ENCODE measurements at places on chromosomes 2 and 18.

- no peak for DNase-seq
These were observed 34.1 kb downstream of the SLC66A2 start for GRCh38 chr18:79917169-79917852.

- DNase-seq: peak; percentile 54
These were observed 19.4 kb upstream of the SP5 start for GRCh38 chr2:170695521-170696410.

DNA sequence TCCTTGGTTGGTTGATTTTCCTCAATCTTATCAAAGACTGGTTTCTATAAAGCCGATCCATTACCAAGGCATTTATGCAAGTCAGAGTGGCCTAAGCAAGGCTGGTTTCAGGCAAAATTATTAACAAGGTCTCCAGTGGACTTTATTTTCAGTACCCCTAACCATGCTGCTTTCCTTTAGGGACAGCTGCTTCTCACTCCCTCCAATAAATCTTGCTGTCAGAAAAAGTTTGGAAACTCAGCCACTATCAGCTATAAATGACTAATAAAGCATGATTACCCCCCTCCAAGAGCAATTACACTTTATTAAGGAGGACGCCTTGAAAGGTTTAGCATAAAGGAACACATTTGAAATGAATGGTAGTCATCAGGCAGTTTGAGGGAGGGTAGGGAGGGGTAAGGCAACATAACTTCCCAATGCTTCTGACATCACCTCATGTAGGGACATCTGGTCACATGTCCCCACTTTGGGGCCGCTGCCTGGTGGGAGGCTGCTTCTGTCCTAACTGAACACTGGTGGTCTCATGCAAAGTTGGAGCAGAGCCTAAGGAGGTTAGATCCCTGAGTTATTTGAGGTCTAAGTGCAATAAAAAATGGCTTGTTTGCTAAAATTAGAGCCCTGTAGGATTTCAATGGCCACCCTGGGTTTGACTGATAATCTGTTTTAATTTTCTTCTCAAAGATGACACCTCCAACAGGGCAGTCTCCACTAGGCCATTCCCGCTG lies 58.0 kb upstream of the TMEM178A start:
- DNase-seq: no peak

- no peak for DNase-seq
These were observed 63.3 kb upstream of the STK17B start for GRCh38 chr2:196234672-196235071.

- DNase-seq: peak; percentile 87
These were observed 381.3 kb downstream of the SOX11 start for GRCh38 chr2:6073191-6074088.

- DNase-seq: no peak
These were observed 114.1 kb downstream of the NDUFA10 start for GRCh38 chr2:239910851-239911640.

GRCh38 chr2:23009545-23010149 lies 375.3 kb upstream of the KLHL29 start:
- DNase-seq: no peak

DNA sequence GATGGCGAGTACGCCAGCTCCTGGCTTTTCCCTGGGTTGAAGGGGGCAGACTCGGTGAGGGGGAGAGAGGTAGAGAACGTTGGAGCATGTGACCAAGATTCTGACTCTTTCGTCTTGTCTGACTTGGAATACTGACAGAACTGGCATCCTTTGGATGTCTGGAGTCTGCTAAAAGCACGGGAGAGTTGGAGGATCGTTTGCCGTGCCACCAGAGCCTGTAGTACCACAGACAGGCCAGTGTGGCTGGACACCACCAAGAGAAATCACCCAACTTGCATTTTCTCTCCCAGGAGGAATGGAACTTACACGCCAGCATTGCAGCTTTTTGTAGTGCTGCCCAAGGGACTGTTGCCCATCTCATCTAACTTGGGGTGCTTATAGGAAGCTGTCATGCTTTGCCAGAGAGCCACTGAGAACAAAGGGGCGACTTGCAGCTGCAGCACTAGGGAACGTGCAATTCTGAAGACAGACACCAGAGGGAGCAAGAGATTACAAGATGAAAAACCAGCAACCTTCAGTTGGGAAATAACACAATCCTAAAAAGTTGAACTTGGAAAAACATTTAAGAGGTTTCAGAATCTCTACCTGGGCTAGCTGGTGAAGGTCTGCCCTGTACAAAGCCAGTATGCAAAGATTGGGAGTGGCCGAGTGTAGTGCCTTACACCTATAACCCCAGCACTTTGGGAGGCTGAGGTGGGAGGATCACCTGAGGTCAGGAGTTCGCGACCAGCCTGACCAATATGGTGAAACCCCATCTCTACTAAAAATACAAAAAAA lies 24.1 kb downstream of the PSMG2 start:
- peak; percentile 65 for DNase-seq

GRCh38 chr18:79314838-79315388 lies 80.8 kb upstream of the NFATC1 start:
- DNase-seq: peak; percentile 29

DNA sequence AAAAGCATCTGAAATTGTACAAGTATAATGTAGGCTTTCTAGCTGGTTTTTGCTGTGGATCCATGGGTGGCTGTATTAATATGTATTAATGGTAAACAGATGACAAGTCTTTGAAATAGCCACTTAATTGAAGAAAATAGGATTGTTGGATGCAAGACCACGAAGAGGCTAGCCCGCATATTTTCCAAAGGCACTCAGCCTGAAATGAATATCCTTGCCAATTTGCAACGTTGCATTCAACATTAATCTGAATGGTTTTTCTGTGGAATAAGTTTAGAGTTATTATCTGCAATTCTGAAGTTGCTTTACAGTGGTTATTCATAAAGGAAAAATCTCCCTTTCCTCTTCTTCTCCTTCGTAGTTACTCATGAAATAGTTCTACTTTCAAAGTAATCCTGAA lies 86.2 kb upstream of the SPATS2L start:
- DNase-seq: no peak

DNA sequence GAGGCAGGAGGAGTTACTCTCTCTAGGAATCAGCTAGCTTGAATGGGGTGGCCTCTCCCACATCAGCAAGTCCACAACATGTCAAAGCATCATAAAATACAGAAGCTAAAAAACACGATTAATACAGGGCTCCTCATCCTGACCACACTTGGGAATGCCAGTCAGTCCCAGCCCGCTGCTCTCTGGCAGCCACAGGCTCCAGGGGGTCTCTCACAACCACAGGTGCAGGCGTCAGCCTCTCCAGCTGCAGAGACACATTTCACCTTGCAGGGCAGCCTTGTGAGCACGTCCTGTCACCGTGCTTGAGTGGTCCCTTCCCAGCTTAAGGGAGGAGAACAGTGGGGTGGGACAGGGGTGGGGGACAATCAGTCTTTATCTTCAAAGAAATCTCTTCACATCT lies 137.4 kb upstream of the SH3BP4 start:
- DNase-seq: no peak

DNA sequence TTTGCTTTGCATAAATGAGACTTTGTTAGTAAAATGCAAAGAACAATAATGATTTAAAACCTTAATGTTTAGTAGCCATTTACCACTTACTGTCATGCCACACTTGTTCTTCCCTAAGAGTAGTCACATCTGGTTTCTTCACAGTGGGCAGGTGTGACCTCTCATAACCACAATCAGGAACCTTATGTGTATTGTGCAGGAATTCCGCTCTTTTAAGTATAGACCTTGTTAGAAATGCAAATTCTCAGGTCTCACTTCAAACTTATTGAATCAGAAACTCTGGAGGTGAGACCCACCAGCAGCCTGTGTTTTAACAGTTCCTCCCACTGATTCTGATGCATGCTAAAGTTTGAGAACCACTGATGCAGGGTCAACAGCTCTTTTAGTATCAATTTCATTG lies 518.8 kb upstream of the MEX3C start:
- DNase-seq: no peak

GRCh38 chr2:166229678-166230023 lies 101.8 kb upstream of the SCN1A start:
- DNase-seq: no peak

DNA sequence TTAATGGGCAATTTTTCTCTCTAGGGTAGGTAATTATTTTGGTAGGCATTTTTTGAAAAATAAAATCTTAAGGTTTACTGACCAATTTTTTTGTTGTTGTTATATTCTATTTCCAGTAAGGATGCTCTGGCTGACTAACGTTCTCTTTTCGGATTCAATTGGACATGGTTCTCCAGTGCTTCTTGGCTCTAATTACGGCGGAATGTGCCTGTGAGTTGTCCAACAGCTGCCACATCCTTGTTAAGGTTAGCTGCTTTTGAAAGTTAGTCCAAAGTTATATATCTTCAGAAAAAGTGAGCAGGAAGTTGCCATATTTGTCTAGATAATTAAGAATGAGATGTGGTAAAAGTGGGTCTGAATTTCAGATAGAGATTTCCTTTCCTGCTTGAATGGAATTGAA lies 45.8 kb upstream of the SMIM21 start:
- DNase-seq: no peak

DNA sequence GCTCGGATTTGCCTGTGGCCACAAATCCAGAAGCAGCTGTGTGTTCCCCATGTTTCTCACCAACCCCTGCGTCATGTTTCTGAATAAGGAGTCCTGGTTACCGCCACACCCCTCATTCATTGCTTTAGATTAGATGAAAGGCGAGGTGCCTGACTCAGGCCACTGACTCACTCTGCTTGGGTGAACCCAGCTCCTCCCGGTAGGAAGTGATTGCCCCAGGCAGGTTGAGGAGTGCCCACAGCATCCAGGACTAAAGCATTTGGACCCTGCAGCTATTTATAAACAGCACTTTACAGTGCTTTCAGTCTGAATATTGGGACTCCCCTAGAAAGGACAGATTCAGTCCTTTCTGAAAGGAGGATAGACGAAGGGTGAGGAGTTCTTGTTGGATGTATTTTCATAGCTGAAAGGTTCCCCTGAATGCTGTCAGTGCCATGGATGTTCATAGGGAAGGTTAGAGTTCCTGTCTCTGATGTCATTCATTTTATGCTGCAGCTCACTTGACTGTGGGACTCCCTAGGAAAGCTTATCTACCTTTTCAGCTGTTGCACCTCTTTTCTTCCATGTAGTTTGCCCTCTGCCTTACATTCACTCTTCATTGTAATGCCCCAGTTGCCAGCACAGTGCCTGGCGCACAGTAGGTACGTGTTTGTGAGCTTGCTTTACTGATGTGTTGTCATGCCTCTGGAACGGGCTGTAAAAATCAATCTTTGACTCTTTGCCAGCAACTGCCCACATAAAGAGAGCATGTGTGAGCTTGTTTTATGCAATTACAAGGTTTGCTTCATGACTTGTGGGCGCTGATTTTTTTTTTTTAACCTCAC lies 14.9 kb downstream of the ITGA6 start:
- DNase-seq: no peak

- peak; percentile 24 for DNase-seq
These were observed 97.2 kb downstream of the AGPS start for GRCh38 chr2:177489719-177490301.

- no peak for DNase-seq
These were observed 1.6 kb downstream of the GPR17 start for GRCh38 chr2:127647242-127648190.

DNA sequence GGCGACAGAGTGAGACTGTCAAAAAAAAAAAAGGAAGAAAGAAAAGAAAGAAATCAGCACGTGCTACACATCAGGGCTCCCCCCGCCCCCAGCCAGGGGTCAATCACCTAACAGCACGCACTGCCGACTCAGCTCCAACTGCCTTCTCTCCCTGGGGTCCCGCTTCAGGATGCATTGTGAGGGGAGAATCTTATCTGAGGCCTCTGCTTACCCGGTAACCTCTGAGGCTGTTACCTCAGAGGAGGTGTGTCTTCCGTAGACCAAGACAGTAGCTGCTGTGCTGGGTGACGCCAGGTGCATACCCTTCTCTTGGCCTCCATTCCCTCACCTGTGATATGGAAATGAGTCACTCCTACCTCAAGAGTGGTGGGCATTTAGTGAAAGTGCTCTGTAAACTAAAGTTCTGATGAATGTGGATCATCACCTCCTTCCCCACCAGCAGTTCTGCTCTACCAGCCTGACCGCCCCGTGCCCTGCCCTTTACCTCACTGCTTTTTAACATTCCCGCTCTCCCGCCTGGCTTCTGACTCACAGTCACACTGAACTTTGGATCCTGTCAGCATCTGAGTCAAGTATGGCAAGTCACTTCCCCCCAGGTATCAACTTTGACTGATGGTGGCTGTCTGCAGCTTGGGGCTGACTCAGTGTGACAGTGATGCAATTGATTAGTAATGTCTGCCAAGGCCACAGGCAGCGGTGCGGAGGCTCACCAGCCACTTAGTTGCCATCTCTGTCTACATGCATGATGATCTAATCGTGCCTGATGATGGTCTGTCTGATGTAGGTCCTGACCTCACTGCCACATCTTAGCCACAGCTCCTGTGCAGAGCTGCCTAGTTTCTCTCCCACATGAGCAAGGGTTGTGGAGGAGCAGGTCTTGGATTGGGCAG lies 20.1 kb downstream of the ARID5A start:
- DNase-seq: no peak

DNA sequence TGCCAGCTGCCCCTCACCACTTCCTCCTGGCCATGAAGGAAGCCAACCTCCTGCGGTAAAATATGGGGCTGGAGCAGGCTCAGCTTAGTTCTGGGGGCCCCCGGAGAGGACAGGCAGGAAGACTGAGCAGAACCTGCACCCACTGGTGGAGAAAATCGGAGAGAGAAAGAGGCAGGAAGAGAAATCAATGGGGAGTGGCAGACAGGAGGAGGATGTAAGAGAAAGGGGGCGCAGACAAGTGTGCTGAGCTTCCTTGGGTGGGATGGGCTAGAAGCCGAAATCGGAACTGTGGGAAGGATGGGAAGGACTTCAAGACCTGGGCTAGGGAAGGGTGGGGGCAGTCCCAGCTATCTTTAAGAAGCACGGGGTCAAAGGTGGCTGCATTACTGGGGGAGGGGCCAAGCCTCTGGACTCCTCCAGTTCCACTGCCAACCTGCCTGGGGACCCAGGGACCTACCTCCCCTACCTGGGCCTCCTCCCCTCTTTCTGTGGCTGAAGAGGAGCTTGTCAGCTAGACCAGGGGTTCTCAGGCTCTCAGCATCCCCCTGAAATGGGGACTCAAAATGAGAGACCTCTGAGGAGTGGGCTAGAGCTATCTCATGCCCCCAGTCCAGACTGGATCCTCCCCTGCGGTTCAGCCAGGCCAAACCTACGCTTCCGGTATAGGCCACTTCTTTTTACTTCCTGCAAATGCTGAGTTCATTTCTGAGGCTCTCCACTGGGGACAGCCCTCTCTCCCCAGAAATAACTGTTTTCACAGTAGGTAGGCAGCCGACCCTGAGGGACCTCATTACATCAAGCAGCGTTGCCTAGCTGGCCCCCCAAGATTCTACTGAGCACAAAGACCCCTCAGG lies 33.6 kb upstream of the B3GNT7 start:
- DNase-seq: no peak
